ENCODE measurements at places on chromosomes 1 and 21.

GRCh38 chr1:21000245-21000594 is 176.5 kb downstream of the EIF4G3 start:
- DNase-seq = no peak

GRCh38 chr1:157566484-157567300 is 14.4 kb upstream of the FCRL5 start:
- no peak for DNase-seq

DNA sequence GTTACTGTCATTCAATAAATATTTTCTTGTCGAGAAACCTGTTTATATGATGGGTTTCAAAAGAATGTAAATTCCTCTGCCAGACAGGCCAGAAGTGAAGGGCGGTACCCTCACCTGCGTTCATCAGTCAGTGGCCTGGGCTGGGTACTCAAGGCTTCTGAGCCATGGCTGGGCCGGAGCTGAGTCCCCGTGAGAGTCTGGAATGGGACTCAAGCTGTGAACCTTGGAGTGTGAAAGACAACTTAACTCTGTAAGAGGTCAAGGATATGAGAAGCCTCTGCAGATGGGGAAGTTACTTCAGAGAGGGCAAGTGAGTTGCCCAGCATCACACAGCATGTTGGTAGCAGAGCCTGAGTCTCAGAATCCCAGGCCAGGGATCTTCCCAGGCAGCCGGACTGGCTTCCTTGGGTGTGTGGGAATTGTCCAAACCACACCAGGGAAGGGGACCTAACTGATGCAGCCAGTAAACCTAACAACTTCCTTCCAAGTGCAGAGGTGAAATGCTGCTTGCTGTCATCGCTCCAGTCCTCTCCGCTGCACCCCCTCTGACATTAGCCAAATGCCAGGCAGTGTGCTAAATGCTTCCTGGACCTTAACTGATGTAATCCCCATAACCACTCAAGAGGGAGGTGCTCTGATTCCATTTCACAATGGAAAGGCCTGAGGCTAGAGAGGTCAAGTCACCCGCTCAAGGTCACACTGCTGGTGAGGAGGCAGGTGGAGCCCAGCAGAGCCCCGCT is 4.8 kb downstream of the DISP3 start:
- DNase-seq = no peak

GRCh38 chr1:13860031-13860430 is 160.0 kb downstream of the PRDM2 start:
- DNase-seq = no peak

GRCh38 chr1:172452536-172453152 is 8.8 kb upstream of the PIGC start:
- no peak for DNase-seq

GRCh38 chr1:38077523-38078147 is 31.0 kb upstream of the POU3F1 start:
- DNase-seq = no peak

- no peak for DNase-seq
Measured at GRCh38 chr1:67570486-67571143, 114.4 kb upstream of the GADD45A start.

DNA sequence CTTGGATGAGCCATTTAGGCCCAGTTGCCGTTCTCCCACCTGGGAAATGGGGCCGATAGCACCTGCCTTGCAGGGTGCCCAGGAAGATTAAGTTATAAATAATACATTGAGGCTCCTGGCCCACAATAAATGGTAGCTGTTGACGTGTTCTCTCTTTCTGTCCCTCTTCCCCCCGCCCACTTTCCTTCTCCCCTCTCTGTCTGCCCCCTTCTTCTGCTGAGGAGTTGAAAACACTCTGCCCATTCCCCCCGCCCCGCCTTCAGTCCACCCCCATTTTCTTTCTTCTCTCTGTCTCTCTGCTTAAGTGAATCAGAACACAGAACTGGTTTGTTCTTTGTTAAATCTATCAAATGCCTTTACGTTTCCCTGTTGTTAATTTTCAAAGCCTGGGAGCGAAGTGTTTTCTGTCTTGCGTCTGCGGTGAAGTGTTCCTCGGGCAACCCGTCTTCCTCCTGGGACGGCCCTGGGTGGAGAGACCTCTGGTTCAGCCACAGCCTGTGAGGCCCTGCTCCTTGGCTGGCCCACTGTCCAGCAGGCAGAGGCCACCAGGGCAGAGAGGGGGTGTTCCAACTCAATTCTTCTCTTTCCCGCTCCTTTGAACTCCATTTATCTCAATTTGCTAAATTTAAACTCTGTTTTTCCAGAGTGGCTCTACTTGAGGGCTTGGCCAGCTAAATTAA is 29.3 kb upstream of the SELENON start:
- DNase-seq = no peak

DNA sequence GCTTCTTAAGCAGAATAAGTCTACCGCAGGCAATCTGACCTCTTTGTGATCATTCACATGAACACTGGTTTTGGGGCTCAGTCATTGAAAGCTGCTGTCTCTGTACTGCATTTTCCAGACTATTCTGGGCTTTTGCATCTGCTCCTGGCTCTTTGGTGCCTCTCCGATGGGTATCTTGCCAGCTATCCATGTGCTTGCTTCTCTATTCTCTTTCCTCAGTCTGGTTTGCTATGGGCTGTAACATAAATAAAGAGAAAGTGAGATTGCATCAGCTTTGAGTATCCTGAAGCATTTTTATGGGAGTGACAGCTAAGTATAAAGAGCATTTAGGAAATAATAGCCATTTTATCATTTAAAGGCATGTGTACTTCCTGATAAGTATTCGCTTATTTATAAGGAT is 70.7 kb downstream of the C1orf21 start:
- DNase-seq = no peak
